ENCODE measurements at places on chromosomes 2 and 18.
A peak's percentile ranks its signal among the peaks of the same experiment; 100 is the strongest.

DNA sequence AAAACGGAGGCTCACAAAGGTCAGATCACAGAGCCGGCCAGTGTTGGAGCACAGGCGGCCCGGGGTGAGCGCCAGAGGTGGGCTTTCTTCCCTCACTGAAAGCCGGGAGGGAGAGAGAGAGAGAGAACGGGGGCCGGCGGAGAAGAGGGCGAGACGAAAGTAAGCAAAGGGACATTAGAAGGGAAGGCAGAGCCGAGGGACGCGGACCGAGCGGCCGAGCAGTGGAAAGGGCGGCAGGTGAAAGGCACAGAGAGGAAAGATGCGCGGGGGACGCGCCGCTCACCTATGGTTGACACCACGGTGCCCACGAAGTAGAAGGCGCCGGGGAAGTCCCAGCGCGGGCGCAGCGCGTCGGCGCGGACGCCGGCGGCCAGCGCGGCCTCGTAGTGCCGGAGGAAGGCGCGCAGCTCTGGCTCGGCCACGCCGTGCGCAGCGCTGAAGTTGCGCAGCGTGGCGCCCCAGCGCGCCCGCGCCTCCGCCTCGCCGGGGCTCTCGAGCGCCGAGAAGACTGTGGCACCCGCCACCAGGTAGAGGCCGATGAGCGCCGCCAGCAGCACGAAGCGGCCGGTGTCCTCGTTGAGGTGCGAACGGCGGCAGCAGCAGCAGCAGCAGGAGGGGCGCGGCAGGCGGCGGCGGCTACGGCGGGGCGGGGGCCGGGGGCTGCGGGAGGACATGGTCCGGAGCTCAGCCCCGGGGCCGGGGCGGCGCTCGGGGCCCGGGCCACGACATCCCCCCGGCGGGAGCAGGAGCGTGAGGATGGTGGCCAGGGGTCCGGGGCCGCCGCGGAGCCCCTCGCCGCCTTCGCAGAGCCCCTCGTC lies 166.9 kb downstream of the MSH2 start:
- DNase-seq = no peak

- no peak for DNase-seq
Measured at GRCh38 chr18:48123324-48123723, 192.9 kb upstream of the SMAD2 start.

DNA sequence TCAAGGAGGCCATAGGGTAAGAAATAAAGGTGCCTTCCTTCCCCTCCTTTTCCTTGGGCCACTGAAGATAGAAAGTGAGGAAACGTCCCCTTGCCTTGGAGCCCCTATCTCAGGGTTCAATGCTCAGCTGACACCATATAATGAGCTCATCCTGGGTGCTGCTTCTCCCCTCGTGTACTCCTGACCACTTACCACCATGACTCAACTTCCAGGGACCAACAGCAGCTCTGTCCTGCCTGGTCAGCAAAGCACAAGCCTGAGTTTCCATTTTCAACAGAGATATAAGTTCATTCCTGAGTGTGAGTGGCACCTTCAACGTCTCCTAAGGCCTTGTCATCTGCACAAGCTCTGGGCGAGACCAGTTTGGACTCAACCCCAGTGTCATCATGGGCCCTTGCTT lies 151.2 kb downstream of the CAPN13 start:
- no peak for DNase-seq

DNA sequence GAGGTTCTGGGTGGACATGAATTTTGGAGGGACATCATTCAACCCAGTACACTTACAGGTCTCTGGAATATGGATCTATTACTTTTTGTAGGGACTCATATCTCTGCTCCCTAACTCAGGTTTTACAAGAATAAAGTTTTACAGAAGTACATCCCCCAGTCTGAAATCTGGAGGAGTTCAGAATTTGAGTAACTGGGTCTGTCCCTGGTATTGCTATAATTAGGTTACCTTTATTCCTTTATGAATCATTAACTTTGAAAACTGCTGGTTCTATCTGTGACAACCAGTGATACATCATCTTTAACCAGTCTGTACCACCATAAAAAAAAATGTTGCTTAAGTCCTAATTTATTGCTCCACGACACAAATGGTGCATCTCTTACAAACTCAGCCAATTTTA lies 59.9 kb downstream of the INSIG2 start:
- DNase-seq = no peak

DNA sequence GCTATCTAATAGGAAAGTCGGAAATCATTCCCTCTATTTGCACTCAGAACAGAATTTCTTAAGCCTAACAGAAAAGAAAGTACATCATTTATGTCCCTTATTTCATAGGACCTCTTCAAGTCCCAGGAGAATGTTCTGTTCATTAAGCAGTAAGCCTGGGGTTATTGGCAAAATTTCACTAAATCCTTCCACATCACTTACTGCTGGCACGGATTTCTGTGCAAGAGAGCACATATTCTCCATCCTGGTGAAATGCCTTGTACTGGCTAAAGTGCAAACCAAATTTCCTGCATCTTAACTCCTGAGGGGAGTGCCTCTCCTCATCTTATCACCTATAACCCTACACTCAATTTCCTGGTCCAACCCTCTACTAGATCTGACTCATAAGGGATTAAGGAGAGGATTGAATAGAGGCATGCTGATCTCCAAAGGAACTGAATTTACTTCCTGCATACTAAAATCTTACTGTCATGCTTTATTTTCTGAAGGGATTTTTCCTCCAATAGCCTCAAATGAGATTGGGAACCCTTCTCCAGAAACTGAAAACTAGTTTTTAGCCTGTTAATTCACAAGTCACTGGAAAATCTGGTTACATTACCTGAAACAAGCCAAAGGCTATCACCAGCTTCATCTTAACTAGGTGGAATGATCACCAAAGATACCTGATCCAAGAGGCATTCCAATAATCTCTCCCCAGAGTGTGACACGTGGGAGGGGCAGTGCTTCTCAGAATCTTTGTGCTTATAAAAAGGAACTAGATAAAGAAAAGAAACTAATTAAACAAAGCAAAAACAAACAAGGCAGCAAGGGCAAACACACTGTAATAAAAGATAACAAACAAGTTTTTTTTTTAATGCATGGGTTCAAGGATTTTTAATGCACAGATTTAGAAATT lies 311.1 kb downstream of the NR4A2 start:
- DNase-seq = no peak

- no peak for DNase-seq
Measured at GRCh38 chr2:25742501-25742900, 69.1 kb upstream of the DTNB start.

DNA sequence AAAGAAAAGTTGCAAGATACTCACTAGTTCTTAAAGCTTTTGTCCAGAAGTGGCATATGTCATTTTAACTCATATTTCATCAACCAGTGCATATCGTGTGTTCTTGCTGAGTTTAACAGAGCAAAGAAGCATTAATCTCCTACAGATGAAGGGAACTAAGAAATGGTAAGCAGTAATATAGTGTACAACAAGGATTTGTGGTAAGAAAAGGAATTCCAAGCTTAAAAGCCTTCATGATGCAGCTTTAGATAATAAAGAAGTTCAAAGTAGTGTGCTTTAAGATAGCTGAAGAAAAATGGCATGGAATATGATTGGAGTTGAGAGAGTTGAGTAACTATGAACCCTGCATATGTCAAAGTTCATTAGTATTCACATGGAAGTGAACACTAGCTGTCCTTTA lies 649.8 kb upstream of the FSHR start:
- DNase-seq = no peak

DNA sequence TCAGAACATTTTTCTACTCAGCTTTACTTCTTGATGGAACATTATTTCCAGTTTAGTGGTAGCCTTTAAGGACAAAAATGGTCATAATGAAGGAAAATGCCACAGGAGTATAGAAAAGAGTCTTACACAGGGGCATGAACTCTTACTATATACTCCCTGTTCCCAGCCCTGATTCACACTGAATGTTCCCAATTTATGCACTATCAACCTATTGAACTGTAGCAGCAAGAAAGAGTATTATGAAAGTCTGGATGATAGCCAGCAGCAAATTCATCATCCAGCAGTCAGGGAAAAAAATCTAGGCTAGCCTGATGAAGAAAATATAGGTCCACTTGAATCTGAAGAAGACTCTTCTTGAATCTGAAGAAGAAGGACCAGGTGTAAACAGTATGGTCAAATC lies 1170.3 kb upstream of the CHAC2 start:
- DNase-seq = no peak

GRCh38 chr18:79518028-79518682 lies 122.4 kb downstream of the NFATC1 start:
- DNase-seq = no peak

DNA sequence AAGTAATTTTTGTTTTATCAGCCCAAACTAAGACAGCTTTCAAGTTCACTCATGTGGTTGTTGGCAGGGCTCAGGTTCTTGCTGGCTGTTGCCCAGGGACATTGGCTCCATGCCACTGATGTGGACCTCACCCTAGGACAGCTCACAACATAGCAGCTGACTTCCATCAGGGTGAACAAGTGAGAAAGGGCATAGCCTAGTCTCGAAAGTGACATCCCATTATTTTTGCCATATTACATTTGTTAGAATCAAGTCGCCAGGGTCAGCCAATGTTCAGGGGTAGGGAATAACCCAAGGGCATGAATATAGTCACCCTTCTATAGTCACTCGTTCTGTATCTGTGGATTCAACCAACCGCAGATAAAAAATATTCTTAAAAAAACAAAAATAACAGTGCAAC lies 10.7 kb upstream of the CWC22 start:
- no peak for DNase-seq

- no peak for DNase-seq
Measured at GRCh38 chr2:209721497-209721896, 50.1 kb upstream of the UNC80 start.

DNA sequence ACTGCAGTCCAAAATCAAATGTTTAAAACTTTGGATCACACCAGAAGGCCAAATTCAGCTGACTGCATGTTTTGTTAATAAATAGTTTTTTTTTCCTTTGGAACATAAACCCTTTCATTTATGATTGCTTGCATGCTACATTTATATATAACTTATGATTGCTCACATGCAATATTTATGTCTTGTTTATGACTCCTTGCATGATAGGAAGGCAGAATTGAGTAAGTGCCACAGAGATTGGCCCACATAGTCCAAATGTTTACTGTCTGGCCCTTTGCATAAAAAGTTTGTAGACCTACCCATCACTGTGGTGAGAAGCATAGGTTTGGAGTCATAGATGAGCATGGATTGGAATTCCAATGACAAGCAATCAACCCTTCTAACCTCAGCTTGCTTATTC lies 30.8 kb downstream of the WDFY1 start:
- DNase-seq = no peak

GRCh38 chr2:72143441-72144273 lies 4.0 kb downstream of the CYP26B1 start:
- no peak for DNase-seq

DNA sequence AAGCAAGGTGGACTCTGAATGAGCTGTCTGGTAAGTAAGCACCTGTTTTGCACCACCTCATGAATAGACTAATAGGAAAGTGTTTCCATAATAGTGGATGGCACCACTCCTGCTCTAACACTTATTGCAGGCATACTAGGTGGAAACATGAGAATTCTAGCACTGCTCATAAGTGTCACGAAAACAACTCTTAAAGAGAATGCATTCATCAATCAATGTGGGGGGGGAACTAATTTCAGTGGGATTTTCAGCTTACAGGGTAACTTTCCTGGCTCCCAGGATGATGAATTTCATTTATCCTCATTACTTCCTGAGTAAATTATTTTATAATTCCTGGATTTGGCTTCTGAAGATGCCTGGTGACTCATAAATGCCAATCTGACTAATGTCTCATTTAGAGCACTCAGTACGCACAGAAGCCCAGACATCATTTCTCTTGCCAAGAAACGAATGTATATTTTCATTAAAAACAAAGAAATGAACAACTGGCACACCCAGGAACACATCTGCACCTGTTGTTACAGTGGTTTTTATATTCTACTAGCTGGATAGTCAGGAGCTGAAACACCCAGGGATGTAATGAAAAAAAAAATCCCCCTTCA lies 129.6 kb downstream of the PID1 start:
- no peak for DNase-seq

GRCh38 chr2:45833968-45834344 lies 182.5 kb downstream of the PRKCE start:
- no peak for DNase-seq

DNA sequence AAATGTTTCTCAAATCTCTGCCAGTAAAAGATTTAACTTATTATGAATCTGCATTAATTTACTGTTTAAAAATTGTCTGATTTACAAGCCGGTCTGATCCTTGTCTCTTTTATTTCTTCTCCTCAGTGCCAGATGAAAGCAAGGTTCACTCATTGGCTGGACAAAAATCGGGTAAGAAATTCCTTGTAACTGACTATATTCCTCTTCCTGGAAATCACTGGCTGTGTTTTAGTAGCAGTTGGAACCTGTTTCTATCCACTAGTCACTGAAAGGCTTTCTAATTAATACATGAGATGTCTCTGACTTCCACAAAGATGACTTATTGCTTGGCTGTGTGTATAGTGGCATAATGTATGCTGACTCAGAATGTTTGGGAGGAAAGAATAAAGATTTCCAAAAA lies 436.6 kb upstream of the NRP2 start:
- no peak for DNase-seq

GRCh38 chr2:42827647-42828486 lies 35.5 kb upstream of the HAAO start:
- DNase-seq = peak; percentile 67

GRCh38 chr2:142803158-142803557 lies 74.3 kb upstream of the KYNU start:
- no peak for DNase-seq

- no peak for DNase-seq
Measured at GRCh38 chr18:67766930-67767329, 250.4 kb upstream of the DSEL start.

GRCh38 chr2:12382366-12382765 lies 334.4 kb upstream of the TRIB2 start:
- DNase-seq = no peak

GRCh38 chr2:172283476-172283875 lies 143.9 kb upstream of the ITGA6 start:
- no peak for DNase-seq

DNA sequence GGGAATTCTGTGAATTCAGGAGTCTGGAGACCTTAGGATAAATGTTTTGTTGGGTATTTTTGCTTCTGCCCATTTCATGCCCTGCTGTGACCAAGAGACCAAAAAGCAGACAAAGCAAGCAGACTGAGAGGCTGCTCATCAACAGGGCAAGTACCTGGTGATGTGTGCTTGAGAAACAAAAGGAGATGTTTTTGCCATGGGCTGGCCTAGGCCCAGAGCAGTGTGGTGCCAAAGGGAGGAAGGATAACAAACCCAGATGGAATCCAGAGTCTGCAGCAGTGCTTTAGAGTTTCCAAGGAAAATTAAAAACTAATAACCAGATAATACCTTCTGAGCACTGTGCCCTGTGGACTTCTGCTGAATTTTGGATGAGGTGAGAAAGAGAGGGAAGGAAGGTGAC lies 538.4 kb downstream of the STK39 start:
- no peak for DNase-seq

- DNase-seq = no peak
Measured at GRCh38 chr2:30216157-30216556, 15.2 kb upstream of the LBH start.

- no peak for DNase-seq
Measured at GRCh38 chr2:70887550-70888246, 48.0 kb upstream of the ATP6V1B1 start.

- no peak for DNase-seq
Measured at GRCh38 chr2:239881561-239882320, 143.4 kb downstream of the NDUFA10 start.

- no peak for DNase-seq
Measured at GRCh38 chr2:105683011-105683492, 61.7 kb upstream of the NCK2 start.

GRCh38 chr2:128642821-128643220 lies 324.2 kb upstream of the HS6ST1 start:
- DNase-seq = no peak

GRCh38 chr2:221096706-221097567 lies 475.2 kb downstream of the EPHA4 start:
- no peak for DNase-seq

- DNase-seq = peak; percentile 24
Measured at GRCh38 chr2:27735263-27735904, 36.1 kb upstream of the MRPL33 start.
